ENCODE measurements at places on chromosomes 3 and 15.
A peak's percentile ranks its signal among the peaks of the same experiment; 100 is the strongest.

DNA sequence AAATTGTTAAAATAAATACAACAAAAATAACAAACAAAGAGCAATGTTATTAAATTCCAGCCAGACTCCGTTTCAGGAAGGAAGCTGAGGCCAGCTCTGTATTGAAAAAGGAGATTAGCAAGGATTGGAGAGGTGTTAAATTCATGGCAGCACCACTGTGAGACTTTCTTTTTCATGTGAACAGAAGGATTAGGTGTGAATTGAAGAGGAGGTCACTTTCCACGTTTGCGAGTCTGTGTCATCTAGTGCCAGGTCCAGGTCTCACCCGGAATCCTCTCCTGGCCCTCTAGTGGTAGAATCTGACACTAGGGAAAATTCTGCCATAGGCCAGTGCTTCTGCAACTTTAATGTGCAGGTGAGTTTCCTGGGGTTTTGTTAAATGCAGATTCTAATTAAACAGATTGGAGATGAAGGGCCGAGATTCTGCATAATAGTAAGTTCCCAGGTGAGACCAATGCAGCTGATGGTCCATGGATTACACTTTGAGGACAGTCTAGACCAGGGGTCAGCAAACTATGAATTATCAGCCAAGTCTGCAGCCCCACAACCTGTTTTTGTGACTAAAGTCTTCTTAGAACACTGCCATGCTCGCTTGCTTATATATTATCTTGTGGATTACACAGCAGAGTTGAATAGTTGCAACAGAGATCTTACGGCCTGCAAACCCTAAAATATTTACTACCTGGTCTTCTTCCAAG, 9.2 kb upstream of the SLC6A1 start:
- peak; percentile 74 for DNase-seq

DNA sequence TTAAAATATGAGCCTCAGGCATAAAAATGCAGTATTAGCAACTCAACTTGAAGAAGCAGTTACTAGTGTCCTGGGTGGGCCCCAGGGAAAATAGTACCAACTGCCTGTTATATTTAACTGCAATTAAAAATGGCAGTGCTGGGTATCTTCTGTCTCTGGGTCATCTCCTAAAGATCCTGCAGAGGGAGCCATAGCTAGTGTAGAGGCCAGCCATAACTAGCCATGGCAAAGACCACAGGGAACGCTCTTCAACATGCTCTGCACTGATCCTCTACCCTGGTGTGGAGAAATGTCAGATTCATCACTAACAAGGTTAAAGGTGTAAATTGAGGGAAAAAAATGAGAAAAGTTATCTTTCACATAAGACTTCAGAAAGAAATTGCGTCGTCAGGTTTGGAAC, 181.3 kb downstream of the SNRPN start:
- peak; percentile 22 for DNase-seq

GRCh38 chr3:159739969-159740368, 248.7 kb upstream of the IL12A start:
- peak; percentile 15 for DNase-seq

DNA sequence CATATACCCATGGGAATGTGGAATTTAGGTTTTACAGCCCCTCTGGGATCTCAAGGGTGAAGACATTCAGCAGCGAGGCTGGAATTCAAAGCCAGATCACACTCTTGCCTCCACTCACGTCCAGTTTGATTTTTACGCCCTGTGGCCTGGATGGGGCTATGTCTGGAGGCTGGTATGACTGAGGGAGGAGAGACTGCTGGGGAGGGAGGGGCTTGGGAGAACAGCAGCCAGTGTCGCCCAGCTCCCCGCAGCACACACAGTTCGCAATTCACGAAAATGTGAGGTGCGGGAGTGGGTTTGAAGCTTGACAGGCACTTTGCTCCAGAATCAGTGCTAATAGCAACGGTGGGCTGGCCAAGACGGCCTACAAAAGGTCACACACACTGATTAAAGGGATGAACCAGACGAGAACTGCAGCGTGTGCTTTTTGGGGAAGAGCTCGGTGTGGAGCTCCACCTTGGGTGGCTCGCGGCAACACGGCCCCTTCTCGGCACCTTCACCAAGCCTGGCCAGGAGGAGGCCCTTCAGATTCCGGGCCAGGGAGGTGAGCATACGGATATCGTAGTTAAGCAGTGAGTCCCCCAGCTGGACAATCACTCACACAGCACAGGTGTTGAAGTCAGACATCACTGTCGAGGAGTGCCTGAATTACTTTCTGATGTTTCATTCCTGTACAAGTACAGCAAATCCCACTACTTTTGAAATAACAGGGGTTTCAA, 16.4 kb downstream of the EHD4 start:
- DNase-seq, result peak; percentile 53

DNA sequence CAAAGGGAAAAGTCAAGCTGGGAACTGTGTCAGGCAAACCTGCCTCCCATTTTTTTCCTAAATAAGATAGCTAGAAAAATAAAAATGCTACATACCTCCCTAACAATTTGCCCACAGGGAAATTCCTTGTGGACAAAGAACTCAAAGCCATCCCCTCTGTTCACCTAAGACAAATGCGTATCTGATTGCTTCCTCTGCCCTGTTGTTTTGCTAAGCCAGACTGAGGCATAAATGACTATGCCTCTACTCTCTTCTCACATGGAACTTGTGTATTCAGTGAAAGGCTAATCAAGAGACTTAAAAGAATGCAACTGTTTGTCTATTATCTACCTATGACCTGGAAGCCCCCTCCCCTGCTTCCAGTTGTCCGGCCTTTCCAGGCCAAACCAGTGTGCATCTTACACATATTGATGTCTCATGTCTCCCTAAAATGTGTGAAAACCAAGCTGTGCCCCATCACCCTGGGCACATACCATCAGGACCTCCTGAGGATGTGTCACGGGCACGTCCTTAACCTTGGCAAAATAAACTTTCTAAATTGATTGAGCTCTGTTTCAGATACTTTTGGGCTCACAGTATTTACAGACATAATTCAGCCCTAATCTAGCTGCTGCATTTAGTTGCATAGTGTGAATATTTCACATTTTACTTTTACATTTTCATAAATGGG, 15.8 kb downstream of the CHD2 start:
- DNase-seq, result no peak

DNA sequence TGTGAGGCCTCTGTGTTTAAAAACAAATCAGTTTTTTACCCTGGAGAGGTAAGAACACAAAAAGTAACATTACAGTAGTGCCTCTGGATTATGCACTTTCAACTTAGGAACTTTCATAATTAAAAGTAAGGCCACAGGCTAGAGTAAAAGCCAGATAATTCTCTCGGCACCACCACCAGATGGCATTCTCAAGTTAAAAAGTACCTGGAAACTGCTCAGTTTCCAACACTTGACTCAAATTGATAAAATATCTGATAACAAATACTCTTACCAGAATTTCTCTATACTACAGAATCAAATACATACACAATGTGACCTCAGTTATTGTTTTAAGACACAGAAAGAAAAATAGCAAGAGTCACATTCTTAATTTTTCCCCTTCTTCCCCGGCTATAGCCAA, 19.9 kb downstream of the SPICE1 start:
- peak; percentile 18 for DNase-seq

DNA sequence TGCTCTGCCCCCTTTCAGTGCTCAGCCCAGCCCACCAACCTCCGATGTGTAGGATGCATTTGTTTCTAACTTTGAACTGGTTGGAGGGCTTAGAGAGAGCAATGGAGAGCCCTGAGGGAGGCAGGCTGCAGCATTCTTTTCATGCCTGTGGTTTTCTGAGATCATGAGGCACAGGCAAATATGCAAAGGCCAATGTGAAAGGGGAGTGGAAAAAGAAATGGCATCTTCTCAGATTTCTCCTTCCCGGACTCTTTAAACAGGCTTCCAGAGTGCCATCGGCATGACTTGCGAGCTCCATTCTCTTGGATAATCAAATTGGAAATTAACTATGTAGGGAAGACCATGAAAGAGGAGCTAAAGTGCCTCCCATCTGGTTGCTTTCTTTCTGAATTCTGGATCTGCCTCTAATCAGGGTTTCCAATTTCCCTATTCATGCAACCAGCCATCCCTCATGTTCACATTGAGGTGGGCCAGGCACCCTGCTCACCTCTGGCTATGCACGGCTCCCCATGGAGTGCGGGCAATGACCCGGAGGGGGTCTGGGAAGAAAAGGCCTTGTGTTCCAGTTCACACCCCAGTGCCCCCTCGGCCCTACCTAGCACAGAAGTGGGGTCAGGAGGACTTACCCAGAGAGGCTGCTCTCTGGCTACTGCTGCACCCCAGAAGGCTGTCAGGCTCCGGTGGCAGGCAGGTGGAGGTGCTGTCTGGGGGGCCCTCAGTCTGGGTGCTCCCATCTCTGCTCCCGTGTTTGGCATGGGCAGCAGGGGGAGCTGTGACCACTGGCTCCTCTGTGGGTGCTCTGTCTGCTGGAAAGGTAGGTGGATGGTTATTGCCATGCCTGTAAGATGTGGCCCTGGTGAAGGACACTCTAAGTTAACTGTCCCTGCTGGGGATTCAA, 16.1 kb downstream of the AMOTL2 start:
- DNase-seq, result peak; percentile 49

- DNase-seq, result peak; percentile 34
These were observed 31.7 kb downstream of the LINS1 start for GRCh38 chr15:100570275-100570674.

GRCh38 chr3:170809007-170809974, 60.7 kb downstream of the RPL22L1 start:
- DNase-seq, result peak; percentile 60

GRCh38 chr3:71554649-71555048, 28.9 kb downstream of the FOXP1 start:
- no peak for DNase-seq

DNA sequence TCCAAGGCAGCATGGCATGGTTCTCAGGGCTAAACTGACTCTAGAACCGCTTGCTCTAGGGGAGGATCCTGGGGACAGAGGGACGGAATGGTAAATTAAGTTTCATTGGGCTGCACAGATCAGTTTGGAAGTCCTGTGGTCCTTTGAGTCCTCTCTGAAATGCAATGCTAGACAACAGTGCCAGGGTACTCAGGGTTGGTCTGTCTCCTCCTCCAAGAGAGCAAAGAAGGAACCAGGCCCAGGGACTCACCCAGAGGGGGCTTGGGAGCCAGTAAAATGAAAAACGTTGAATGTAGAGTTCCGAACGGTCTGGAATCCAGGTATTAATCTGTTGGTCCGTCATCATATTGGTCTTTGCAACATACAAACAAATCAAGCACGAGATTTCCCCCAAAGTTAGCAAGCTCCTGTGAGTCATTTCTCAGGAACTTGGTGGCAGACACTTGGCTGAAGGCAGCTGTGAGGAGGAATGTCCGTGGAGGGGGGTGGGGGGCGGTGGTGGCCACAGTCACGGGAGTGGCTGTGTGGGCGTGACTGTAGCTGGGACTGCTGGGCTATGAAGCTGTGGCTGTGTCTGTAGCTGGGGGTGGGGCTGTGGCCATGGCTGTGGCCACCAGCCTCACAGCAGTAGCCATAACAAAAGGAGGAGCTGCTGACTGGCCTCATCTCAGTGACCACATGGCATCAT, 361.0 kb downstream of the SHQ1 start:
- DNase-seq, result peak; percentile 60

GRCh38 chr15:67115586-67115969, 50.2 kb downstream of the SMAD3 start:
- no peak for DNase-seq

GRCh38 chr15:57732526-57733331, 26.2 kb downstream of the POLR2M start:
- DNase-seq, result peak; percentile 62

DNA sequence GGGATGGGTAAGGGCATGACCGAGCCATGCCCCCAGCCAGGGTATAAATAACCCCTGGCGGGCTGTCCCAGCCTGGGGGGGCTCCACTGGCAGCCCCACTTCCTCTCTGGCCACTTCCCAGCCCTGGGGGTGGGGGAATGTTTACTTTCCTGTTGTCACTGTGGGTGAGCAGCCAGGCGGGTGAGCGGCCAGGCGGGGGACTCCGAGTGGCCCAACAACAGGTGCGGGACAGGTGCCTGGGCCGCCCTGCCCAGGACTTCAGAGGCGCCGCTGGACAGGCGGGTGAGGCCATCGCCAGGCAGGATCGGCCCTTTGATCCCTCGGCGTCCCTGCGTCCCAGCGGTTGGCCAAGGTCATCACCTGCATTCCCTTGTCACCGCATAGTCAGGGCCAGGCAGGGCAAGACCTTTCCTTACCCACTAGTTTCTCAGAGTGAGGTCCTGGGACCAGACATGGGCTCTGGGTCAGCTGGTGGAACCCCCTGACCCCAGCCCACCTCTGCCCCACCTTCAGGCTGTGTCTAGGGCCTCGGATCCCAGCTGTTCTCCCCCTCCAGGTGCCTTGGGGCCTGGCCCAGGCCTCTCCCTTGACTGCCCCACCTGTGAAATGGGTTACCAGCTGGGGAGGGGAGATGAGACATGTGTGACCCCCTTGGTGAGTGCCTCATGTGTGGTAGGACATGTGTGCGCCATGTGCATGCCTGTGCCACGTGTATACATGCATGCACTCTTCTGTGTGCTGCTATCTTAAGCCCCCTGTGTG, 16.6 kb downstream of the SEMA3F start:
- DNase-seq, result no peak

DNA sequence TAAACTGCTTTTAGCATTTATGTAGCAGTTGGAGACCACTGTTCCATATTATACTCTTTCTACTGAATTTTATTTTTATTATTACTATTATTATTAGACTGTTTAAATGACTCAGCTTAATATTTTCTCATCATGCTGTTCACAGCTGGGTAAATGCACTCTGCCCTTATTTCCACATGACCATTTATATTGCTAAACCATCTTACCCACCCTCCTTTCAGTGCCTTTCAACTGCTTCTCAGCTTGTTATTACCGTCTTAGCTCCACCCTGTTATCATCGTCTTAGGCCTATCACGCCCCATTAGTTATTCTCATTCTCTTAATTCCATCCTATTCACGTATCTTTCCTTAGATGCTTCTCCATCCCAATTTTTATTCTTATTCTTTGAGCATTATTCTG, 212.6 kb downstream of the GAP43 start:
- no peak for DNase-seq

DNA sequence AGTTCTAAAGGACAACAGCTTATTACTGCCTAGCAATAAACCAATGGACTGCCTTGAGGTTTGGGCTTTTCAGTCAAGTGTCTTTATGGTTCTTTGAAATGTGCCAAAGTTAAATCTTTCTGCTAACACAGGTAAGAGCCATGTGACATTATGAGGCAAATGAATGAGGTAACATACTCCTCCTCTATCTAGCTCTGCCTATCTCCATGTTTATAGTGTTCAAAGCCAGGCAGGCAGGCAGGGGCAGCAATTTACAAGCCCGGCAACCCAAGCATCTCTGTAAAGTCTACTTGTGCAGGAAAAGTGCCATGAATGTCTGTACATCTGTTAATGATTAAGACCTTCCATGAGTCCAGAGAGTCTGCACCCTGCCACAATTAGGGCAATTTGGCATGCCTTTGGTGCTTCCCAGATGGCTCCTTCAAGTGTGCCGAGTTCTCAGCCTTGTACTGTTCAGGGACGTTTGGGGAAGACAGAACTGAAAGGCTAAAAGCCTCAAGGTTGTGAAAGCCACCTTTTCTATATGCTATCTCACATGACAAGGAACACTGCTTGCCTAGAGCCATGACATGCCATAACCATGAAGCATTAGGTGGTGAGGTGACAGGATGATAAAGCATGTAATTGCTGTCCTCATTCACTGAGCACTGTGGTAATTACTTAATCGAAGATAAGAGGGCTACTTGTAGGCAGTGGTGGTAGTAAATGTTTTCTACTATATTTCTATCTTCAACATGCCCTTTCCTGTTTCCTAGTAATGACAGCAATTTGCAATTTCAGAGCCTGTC, 41.4 kb upstream of the EIF1B start:
- DNase-seq, result no peak

- DNase-seq, result no peak
These were observed 10.3 kb upstream of the ZMAT3 start for GRCh38 chr3:179081885-179082284.

GRCh38 chr15:62874959-62875625, 167.5 kb upstream of the TPM1 start:
- no peak for DNase-seq

All from iPS-NIHi11 (cell line).